Endodermal cell (in vitro differentiated cells): ENCODE measurements at places on chromosomes 16 and 17. TPM values are rescaled to one million over a fixed set of nuclear protein-coding genes. Genes with fewer than 3 reads are reported as not detected.

Gene AANAT
- total RNA-seq = 2.3 TPM in 1 of 3 replicates, not detected in the others

Gene CMIP
- 58.7 and 64.7 TPM in 2 replicates for total RNA-seq

Gene EXOC3L1
- 0.97 and 1.1 TPM in 2 replicates for total RNA-seq

Gene CORO6
- total RNA-seq = 0.41 and 0.86 TPM in 2 replicates

Gene NPIPA7
- 7.8 to 13.5 TPM (median 9.7 TPM) in 3 replicates for total RNA-seq

Gene VMO1
- total RNA-seq = 0.61 to 1.6 TPM (median 1.0 TPM) in 3 replicates

Gene ARRB2
- total RNA-seq = 50.4 to 54.1 TPM (median 51.8 TPM) in 3 replicates

Gene ITGB3
- total RNA-seq = 0.73 and 0.81 TPM in 2 replicates

Gene MYH2
- total RNA-seq = 0.86 and 0.99 TPM in 2 replicates

DNA sequence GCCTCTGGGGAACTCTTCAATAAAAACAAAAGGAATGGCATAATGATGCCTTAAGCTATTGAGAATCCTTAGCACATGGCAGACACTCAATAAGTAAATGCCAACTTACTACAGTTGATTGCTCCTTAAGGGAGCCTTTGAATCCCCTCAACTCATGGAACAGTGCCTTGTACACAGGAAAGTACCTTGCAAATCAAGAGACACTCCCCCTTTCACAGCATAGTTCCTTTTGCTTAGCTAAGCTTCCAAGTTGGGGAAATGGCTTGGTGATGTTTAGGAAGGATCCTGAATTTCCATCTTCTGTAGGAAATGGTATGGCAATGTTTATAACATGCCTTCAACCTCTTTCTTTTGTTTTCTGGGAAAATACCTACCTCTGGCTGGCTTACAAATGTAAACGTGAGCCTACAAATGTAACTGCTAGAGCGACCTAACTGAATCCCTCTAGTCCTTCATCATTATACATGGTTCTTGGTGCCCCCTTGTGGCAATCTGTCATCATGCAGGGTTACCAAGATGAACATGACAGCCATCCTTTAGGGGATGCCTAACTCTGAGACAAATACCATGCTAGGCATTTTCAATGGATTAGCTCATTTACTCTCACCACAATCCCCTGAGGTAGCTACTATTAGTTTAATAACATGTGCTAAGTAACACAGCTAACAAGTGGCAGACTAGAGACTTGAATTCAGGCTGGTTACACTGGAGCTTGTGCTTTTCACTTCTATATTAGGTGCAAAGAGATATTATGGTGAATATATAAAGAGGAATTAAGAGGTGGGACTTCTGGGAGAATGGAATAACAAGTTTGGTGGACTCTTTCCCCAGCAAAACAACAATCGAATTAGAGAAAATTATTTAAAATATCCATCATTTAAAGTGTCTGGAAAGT, 65.0 kb downstream of the MMD start:
- H3K36me3 ChIP-seq = no peaks in the 10 kb centered on the region
- no peak overlapping the region for H3K4me3 ChIP-seq
- no peaks in the 10 kb centered on the region for H3K27me3 ChIP-seq
- DNase-seq = peak; percentile 96
- H3K27ac ChIP-seq = no peak overlapping the region

GRCh38 chr16:25064937-25065336, 46.6 kb upstream of the LCMT1 start:
- H3K36me3 ChIP-seq = no peaks in the 10 kb centered on the region
- H3K4me3 ChIP-seq = no peak overlapping the region
- peaks cover 6% of the 10 kb centered on the region for H3K27me3 ChIP-seq
- H3K27ac ChIP-seq = no peak overlapping the region

DNA sequence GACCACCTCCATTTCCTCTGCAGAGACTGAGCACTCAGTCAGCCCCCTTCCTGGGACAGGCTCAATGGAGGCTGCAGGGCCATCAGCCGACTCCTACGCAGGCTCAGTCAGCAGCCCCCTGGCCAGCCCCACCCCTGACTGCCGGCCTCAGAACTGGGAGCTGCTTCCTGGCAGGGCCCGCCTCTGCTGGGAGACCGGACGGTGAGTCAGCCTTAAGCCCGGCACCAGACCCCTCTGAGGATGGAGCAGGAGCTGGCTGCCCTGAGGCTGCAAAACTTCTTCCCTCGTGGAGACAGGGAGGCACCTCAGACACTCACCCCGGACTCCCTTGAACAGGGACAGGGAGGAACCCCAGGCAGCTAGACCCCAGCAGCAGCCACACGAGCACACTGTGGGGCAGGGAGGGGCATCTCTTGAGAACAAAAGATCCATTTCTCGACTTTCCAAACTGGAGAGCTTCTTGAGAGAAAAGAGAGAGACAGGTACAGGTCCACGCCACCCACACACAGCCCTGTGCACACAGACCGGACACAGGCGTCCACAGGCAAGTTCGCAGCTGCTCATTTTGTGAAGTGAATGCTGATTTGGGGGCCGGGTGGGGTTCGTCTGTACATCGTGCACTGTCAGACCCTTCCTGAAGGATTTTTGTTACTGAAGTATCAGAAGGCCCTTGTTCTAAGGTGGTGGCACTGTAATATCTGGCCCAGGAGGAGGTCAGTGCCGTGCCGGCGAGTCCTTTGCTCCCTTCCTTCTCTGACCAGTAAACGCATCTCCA, 1.3 kb upstream of the TUBB3 start:
- peak overlapping the region; percentile 88 for H3K4me3 ChIP-seq
- peak overlapping the region; percentile 93 for H3K27ac ChIP-seq
- no peaks in the 10 kb centered on the region for H3K4me1 ChIP-seq
- no peaks in the 10 kb centered on the region for H3K36me3 ChIP-seq

- no peak overlapping the region for H3K4me3 ChIP-seq
- no peaks in the 10 kb centered on the region for H3K27me3 ChIP-seq
- no peak for DNase-seq
- no peaks in the 10 kb centered on the region for H3K36me3 ChIP-seq
- H3K27ac ChIP-seq = no peak overlapping the region
- no peaks in the 10 kb centered on the region for H3K4me1 ChIP-seq
These were observed 363.9 kb upstream of the CDH5 start for GRCh38 chr16:66002601-66003000.

DNA sequence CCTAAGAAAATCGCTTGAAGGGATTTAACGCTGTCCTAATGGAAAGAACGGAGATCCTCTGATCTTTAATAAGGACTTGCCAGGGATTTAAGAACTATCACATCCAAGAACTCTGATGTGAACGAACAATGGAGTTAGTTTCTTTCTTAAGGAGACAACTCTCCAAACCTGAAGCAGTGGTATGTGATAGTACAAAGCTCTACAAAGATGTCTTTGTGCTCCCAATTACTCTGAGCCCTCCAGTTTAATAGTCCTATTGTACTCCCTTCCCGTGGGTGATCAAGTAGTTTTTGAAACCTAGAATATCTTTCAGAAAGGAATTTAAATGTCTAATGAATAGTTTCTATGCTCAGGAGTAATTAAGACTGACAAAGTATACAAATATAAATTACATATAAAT, 123.8 kb downstream of the FTO start:
- no peak for DNase-seq
- peaks cover 11% of the 10 kb centered on the region for H3K36me3 ChIP-seq
- H3K27me3 ChIP-seq = no peaks in the 10 kb centered on the region
- no peaks in the 10 kb centered on the region for H3K4me1 ChIP-seq
- peak overlapping the region; percentile 70 for H3K27ac ChIP-seq
- no peak overlapping the region for H3K4me3 ChIP-seq

DNA sequence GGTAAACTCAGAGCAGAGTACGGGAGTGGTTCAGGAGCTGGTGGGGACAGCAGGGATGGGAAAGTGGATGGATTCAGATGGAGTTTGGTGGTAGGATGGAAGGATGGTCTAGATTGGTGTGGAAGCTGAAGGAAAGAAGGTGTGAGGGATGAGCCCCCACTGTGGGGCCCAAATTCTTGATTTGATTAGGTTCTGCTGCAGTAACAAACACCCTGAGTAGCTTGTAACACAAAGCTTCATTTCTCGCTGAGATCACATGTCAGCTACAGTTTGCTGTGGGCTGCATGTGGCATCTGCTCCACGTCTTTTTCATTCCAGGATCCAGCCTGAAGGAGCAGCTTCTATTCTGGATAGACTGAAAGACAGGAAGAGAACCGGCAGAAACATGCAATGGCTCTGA, 143.8 kb downstream of the IRX3 start:
- H3K27ac ChIP-seq = no peak overlapping the region
- no peak for DNase-seq
- no peaks in the 10 kb centered on the region for H3K36me3 ChIP-seq
- no peaks in the 10 kb centered on the region for H3K27me3 ChIP-seq
- peaks cover 10% of the 10 kb centered on the region for H3K4me1 ChIP-seq

DNA sequence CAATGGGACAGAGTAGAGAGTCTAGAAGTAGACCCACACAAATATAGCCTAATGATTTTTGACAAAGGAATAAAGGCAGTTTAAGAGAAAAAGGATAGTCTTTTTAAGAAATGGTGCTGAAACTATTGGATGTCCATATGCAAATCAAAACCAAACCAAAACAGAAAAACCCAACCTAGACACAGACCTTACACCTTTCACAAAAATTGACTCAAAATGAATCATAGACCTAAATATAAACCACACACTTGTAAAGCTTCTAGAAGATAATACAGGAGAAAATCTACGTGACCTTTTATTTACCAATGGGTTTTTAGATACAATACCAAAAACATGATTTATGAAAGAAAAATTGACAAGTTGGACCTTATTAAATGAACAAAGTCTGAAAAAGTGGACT, 66.4 kb upstream of the MPHOSPH6 start:
- H3K4me3 ChIP-seq = no peak overlapping the region
- no peak overlapping the region for H3K27ac ChIP-seq
- no peaks in the 10 kb centered on the region for H3K36me3 ChIP-seq
- DNase-seq = no peak
- peaks cover 34% of the 10 kb centered on the region for H3K27me3 ChIP-seq
- H3K4me1 ChIP-seq = no peaks in the 10 kb centered on the region

GRCh38 chr17:75773808-75774470, 8.9 kb upstream of the GALK1 start:
- no peak overlapping the region for H3K4me3 ChIP-seq
- H3K4me1 ChIP-seq = no peaks in the 10 kb centered on the region
- peaks cover 29% of the 10 kb centered on the region for H3K36me3 ChIP-seq
- H3K27ac ChIP-seq = no peak overlapping the region

- no peaks in the 10 kb centered on the region for H3K27me3 ChIP-seq
- no peak for DNase-seq
- H3K27ac ChIP-seq = no peak overlapping the region
- H3K4me1 ChIP-seq = no peaks in the 10 kb centered on the region
- H3K4me3 ChIP-seq = no peak overlapping the region
- H3K36me3 ChIP-seq = no peaks in the 10 kb centered on the region
These were observed 418.4 kb upstream of the PMFBP1 start for GRCh38 chr16:72590151-72590937.

GRCh38 chr17:71252436-71252835, 868.4 kb upstream of the SOX9 start:
- no peak overlapping the region for H3K4me3 ChIP-seq
- DNase-seq = no peak
- H3K27ac ChIP-seq = no peak overlapping the region

- peaks cover 29% of the 10 kb centered on the region for H3K27me3 ChIP-seq
- peaks cover 2% of the 10 kb centered on the region for H3K4me1 ChIP-seq
- DNase-seq = peak; percentile 63
These were observed 32.2 kb upstream of the HAS3 start for GRCh38 chr16:69073181-69073702.

DNA sequence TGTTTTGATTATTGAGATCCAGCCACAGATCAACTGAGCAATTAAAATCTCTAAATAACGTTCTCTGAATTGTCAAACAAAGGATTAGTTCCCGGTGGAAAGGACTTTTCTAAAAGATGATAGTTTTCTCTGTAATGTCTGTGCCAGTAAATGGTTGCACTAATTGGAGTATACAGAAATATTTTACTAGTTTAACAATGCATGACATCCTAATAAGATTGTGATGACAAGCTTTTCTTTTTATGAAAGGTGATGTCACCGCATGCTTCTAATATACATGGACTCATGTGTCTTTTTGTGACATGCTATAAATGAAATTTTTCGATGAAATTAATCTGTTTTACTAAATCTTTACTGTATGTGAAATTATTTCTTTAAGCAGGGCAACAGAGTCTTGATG, 211.1 kb downstream of the IRX3 start:
- no peak overlapping the region for H3K27ac ChIP-seq
- H3K36me3 ChIP-seq = no peaks in the 10 kb centered on the region
- no peak for DNase-seq
- no peaks in the 10 kb centered on the region for H3K4me1 ChIP-seq

GRCh38 chr16:50272687-50273381, 6.5 kb downstream of the ADCY7 start:
- DNase-seq = no peak
- H3K27me3 ChIP-seq = no peaks in the 10 kb centered on the region
- H3K4me1 ChIP-seq = no peaks in the 10 kb centered on the region
- H3K36me3 ChIP-seq = no peaks in the 10 kb centered on the region
- no peak overlapping the region for H3K4me3 ChIP-seq

- DNase-seq = no peak
- no peaks in the 10 kb centered on the region for H3K27me3 ChIP-seq
- H3K27ac ChIP-seq = no peak overlapping the region
- H3K36me3 ChIP-seq = no peaks in the 10 kb centered on the region
- H3K4me3 ChIP-seq = no peak overlapping the region
- H3K4me1 ChIP-seq = no peaks in the 10 kb centered on the region
These were observed 492.2 kb downstream of the WWOX start for GRCh38 chr16:78591682-78592103.

GRCh38 chr17:74641224-74641957, 17.9 kb upstream of the CD300E start:
- no peak overlapping the region for H3K27ac ChIP-seq
- no peaks in the 10 kb centered on the region for H3K27me3 ChIP-seq

GRCh38 chr16:84421938-84422220, 53.5 kb downstream of the ATP2C2 start:
- no peaks in the 10 kb centered on the region for H3K4me1 ChIP-seq
- H3K36me3 ChIP-seq = no peaks in the 10 kb centered on the region
- H3K27me3 ChIP-seq = peaks cover 19% of the 10 kb centered on the region
- H3K4me3 ChIP-seq = no peak overlapping the region
- DNase-seq = no peak
- H3K27ac ChIP-seq = no peak overlapping the region

GRCh38 chr17:32479074-32479617, 7.6 kb upstream of the CDK5R1 start:
- H3K4me1 ChIP-seq = peaks cover 3% of the 10 kb centered on the region
- DNase-seq = no peak
- no peaks in the 10 kb centered on the region for H3K27me3 ChIP-seq
- peaks cover 82% of the 10 kb centered on the region for H3K36me3 ChIP-seq
- H3K27ac ChIP-seq = no peak overlapping the region

- H3K36me3 ChIP-seq = no peaks in the 10 kb centered on the region
- no peak overlapping the region for H3K27ac ChIP-seq
These were observed 49.6 kb downstream of the KCNJ12 start for GRCh38 chr17:21425736-21426135.
